ENCODE measurements at places on chromosomes 5 and 9.

- no peak for DNase-seq
These were observed 104.2 kb downstream of the MELK start for GRCh38 chr9:36676778-36677485.

GRCh38 chr5:39740404-39740803 lies 315.6 kb upstream of the DAB2 start:
- DNase-seq: no peak

DNA sequence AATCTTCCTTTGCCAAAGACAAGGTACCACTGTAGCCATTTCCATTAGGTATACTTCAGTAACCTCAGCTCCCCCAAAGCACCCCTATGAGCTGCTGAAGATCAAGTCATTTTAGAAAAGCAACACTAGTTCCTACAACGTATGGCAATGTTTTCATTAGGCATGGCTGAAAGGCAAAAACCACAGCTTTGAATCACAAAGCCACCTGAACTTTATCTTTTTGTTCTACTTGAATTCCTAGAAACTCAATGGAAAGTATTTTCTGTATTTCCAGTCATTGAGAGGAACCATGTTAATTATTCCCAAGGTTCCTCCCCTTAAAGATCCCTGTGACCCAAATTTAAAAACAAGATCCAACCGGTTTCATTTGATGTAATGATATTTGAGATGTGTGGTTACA lies 152.1 kb downstream of the EFNA5 start:
- DNase-seq: no peak

DNA sequence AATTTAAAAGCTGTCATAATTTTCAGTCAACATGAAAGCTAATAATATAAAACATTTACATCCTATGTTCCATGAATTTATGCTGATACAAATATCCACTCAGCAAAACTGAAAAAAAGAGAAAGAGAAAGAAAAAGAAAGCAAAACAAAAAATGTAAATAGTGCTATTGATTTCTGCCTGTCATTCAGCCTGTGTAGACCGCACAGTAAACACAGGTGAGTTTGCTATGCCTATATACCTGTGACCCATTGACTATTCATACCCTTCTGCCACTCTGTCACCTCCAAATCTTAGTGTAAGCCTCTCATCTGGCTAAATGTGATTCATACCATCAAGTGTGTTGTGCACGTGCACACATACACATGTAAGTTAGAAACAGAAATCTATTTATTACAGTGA lies 359.0 kb upstream of the RORB start:
- DNase-seq: no peak

DNA sequence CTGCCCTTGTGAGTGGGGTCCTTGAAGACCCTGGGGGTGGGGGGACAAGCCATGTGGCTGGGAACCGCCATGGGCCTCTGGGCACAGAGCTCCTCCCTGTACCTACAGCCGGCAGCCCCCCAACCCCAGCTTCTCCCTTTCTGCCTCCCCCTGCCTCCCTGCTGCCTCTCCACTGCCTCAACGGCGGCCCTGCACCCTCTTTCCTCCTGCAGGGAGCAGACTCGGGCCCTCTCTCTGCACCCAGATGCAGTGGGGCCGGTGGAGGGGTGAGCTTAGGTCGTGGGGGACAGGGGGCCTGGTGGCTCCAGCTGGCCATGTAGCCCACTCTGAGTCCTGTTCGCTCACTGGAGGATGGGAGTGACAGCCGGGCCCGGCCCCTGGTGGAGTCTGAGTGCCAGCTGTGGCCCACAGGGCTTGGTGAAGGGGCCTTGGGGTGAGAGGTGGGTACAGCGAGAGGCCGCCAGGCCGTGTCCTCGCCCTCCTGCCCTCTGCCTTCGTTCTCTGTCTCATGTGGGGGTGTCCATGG lies 139.3 kb upstream of the COL5A1 start:
- no peak for DNase-seq

DNA sequence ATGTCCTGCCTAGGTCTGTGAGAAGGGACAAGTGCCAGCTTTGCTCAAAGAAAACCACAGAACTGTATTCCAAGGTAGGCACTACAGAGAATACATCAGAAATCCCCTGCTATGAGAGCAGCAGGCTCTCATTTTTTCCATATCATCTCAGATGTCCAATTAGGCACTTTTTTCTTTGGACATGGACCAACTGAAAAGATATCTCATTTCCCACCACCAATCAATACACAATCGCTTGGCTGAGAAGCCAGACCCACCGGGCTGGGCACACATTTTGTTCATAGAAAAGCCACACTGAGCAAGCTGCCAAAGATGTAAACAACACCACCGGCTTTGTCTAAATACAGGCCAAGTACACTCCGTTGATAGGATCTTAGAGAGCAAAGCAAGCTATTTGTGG lies 25.9 kb downstream of the STOM start:
- no peak for DNase-seq

DNA sequence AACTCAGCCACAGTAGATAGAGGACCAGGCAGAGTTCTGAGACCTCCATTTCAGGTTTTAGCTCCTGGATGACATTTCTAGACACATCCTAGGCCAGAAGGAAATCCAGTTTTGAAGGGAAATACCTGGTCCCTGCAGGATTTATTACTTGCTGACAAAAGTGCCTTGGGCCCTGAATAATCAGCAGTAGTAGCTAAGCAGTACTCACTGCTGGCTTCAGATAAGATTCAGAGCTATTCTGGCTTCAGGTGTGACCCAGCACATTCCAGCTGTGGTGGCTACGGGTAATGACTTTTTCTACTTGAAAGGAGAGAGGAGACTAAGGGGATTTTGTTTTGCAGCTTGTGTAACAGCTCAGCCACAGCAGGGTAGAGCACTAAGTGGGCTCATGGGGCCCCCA lies 34.0 kb downstream of the NDUFAF2 start:
- DNase-seq: no peak

DNA sequence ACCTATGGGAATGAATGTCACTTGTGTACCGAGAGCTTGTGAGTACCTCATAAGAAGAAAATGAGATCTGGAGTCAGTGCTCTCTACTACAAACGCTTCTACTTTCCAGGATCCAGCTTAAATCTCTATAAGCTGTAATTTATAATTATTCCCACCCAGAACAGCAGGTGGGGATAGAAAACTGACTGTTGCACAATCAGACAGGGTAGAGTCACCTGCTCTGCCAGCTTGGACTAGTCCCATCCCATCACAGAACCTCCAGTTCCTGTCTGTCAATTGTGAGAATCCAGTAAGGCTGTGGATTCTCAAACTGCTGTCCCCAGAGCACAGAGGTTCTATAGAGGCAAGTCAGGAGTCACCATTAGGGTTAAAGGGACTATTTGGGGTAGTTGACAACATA lies 2.0 kb downstream of the SPINK7 start:
- no peak for DNase-seq

DNA sequence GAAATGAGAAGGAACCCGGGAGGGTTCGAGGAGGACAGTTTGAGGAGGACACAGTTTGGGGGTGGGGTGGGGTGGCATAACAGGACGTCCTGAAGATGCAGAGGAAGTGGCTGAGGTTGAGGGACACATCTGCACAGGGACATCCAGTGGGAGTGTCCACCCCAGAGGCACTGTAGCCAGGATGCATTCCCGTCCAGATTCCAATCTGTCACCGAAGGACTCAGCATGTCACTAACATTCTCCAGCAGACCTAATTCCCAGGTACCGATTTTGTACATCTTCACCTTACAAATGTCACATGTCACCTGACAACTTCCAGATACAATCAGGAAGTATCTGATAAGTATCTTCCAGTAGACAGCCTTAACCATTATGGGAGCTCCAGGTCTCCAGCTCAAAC lies 42.6 kb downstream of the EPB41L4B start:
- no peak for DNase-seq

GRCh38 chr5:93305984-93306383 lies 275.0 kb downstream of the NR2F1-AS1 start:
- DNase-seq: no peak

- no peak for DNase-seq
These were observed 102.5 kb downstream of the CAMSAP1 start for GRCh38 chr9:135804581-135805421.

GRCh38 chr5:172801179-172801671 lies 30.2 kb upstream of the DUSP1 start:
- no peak for DNase-seq

DNA sequence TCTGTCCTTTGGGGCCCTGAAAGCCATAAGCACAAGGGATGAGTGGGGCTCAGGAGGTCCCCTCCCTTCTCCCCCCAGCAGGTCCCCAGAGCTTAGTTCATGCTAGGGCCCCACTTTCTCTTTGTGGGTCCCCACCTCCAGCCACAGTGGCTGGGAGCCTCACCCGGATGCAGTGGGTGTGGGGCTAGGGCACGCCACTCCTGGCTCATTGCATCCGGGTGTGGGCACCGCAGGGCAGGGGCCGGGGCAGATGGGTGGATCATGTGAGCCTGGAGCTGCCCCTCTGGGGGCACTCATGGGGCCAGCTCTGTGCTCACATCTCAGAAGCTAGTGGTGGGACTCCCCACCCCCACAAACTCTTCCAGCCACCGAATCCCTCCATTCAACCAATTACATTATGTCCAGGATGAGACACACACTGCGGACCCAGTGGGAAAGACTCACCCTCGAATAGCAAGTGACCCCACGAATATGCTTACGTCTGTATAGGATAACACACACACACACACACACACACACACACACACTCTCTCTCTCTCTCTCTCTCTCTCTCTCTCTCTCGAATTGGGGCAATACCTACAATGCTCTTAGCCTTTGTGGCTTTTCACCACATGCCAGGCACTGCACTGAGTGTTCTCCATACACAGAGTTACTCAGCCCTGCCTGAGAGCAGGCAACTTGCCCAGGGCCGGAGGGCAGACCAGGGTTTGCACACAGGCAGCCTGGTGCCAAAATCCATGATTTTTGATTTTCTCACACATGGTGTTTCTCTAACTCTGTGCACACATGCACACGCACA lies 16.8 kb upstream of the PHYKPL start:
- DNase-seq: no peak

DNA sequence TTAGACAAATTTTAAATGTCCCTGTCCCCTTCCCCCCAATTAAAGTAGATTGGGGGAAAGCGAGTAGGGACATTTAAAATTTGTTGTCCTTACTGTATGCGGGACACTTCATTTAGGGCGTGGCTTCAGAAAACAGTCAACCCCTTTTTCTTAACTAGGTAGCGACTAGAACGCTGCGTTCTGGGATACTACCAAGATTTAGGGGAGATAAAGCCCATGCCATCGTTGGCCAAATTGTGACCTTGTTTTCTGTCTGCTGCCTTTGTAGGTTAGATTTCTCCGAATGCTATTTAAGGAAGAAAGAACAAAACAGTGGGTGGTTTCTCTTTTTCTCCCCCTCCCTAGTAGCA lies 1.2 kb downstream of the CKS2 start:
- no peak for DNase-seq

DNA sequence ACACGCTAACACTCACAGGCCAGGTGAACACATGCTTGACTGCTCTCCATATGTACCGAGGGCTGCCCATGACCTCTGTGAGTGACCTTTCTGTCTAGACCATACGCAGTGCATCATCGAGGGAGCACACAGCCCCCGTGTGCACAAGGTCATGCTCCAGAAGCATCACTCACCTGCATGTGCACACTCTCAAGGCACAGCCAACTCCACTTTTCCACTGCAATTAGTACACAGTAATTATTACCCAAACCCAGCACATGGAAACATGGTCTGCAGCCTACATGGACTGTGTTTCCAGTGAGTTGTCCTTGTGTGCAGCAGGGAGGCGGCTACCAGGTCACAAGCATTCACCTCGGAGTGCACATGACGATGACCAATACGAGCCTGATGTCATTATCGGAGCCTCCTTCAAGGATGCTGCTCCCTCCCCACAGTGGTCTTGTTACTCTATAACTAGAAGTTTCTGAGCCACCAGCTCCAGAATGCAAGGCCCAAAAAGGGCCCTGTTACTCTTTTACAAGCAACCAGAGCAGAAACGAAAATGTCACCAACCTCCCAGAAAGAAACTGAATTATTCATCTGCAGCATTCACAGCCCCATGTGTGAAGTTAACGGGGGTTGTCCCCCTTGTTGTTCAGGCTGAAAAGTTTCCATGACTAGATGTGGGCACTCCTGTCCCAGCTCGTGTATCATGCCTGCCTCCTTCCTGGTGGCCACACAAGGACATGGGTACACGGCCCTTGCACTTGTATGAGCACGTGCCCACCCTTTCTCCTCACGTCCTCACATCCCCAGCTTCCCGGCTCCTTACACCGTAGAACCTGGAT lies 31.2 kb downstream of the SEMA4D start:
- no peak for DNase-seq

DNA sequence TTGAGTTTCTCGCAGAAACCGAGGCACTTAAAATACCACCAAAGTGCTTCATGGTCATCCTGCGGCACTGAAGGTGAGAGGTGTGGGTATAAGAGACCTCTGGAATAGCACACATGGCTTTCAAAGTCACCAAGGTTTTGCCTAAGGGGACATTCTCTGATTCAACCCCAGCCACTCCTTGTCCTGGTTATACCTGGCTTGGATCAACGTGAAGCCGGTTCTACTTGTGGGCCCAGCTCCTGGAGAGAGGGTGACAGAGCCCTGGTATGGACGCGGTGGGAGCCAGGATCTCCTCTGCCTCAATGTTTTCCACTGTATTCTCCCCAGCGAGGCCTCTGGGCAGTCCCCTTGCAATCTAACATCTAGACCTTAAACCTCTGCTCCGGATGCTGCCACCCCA lies 132.0 kb downstream of the FSTL4 start:
- DNase-seq: no peak

- no peak for DNase-seq
These were observed 30.6 kb upstream of the TLE1 start for GRCh38 chr9:81719972-81720371.

GRCh38 chr9:126673689-126674364 lies 60.1 kb downstream of the LMX1B start:
- no peak for DNase-seq

- no peak for DNase-seq
These were observed 31.6 kb downstream of the SLC6A7 start for GRCh38 chr5:150221471-150221870.

DNA sequence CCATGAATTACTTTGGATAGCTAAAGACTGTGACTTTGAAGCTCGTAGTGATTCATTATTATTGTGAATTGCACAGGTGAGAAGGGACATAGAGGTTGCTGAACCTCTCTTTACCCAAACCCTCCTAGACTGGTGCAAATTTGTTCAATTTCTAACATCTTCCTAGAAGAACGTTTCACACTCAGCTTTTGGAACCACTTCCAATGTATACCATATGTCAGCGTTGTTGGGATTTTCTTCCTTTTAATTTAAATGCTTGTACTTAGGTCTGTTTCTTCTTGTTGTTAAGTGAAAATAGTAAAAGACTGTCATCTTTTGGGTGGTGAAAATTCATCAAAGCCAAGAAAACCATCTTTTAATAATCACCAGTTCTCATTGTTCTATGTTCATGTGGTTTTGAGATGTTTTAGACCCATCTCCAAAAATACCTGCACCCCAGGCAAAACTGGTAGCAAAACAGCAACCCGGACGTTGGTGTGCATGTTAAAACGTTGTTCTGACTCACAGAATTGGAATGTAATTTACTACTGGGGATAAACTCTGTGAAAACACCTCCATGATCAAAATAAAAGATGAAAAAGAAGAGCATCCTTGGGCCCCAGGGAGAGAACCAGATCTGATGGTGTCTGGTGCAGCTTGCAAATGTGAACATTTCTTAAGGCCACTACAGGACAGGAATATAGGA lies 238.3 kb downstream of the NPR3 start:
- DNase-seq: no peak

- DNase-seq: no peak
These were observed 464 bp downstream of the CEMIP2 start for GRCh38 chr9:71767776-71768321.

GRCh38 chr5:82255844-82256243 lies 22.3 kb downstream of the RPS23 start:
- no peak for DNase-seq

- no peak for DNase-seq
These were observed 129.7 kb upstream of the BOD1 start for GRCh38 chr5:173746047-173746646.

Data from HCT116 (cell line).